Daoy (cell line): ENCODE measurements at places on chromosomes 4 and X. TPM values are rescaled to one million over a fixed set of nuclear protein-coding genes. Genes with fewer than 3 reads are reported as not detected.
A peak's percentile ranks its signal among the peaks of the same experiment; 100 is the strongest.

Gene ELF4
- 15.6 and 18.3 TPM in 2 replicates for total RNA-seq

DNA sequence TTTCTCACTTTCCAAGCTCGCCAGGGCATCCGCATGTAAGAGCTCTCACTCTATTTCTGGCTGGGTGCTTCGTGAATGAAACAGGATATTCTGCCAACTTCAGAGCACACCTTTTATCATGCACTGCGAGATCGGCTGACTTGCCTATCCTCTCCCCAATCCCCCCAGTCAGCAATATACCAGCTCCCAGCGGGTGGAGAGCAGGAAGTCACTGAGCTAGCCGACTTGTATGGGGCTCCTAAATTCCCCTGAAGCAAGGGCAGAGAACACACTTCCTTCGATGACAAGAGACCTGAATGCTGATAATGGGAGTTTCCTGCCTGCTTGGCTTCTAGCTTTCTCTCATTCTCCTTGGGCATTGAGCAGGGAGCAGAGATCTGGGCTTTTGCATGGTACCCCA, 33.8 kb upstream of the MAMLD1 start:
- no peak for DNase-seq

DNA sequence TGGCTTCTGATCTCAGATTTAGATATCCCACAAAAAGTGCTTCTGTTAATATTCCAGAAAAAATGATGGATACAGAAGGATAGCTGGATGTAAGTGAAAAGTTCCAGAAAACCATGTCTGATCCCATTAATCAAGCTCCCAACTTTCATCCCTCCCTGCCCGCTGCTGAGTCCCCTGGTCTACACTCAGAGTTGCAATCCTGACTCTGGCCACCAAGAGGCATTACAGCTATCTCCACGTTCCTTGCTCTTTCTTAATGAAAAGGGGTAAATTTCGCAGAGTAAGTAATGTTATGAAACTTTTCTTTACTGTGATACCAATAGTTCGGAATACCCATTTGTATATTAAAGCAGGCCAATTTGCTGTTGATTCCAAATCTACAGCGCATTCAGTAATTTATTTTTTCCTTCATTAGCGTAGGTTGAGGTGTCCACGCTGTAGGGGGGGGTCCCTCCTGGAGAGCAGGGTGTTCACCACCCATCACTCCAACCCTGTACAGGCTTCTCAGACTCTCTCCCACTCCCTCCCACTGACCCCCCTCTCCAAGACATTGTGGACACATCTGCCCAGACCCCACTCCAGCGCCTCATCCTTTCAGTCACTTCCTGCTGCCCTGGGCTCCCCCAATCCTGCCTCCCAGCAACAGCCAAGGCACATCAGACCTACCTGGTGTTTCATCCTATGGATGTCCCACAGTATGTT, 55.1 kb downstream of the RAB40A start:
- peak; percentile 41 for DNase-seq

- no peak for DNase-seq
Observed at GRCh38 chrX:76555816-76556215, 128.3 kb downstream of the MAGEE1 start.

- DNase-seq: no peak
Observed at GRCh38 chrX:132776486-132777210, 181.8 kb downstream of the HS6ST2 start.

- DNase-seq: no peak
Observed at GRCh38 chr4:4460759-4461158, 73.9 kb downstream of the NSG1 start.

- DNase-seq: no peak
Observed at GRCh38 chr4:186684889-186685309, 38.8 kb downstream of the FAT1 start.

GRCh38 chr4:53943345-53944085, 120.9 kb downstream of the CHIC2 start:
- peak; percentile 70 for DNase-seq

DNA sequence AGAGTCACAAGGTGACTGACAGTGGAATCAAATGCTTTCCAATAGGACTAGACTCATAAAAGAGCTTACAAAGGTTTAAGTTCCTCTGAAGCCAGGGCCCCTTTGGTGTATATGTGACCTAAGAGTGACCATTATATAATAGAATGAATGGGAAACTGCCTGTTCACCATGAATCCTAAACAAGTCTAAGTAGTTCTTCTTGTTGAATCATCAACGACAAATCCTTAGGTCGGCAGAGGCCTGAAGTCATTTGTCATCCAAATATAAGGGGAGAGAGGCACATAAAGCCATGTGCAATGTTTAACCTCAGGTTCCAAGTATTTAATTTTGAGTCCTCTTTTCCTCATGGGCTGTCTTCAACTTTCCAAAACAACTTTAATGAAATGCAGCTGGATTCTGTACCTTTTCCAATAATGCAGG, 122.4 kb downstream of the RASL11B start:
- DNase-seq: no peak

Gene ZNF630
- 1.3 and 1.6 TPM in 2 replicates for total RNA-seq

DNA sequence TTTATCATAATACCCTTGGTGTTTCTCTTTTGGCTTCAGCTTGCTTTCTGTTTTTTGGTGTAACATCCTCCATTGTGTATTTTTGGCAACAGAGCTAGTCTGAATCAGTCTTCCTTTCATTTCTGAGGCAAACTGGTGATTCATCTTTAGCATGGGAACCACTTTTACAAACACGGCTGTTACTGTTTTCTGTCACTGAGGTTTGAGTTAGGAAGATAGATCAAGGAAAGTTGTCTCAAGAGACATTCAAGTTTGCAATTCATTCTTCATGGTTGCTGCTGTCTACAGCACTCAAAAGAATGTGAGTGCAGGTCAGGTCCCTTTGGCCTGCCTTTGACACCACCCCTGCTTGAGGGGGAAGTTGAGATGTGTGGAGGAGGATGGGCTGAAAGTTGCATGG, 36.3 kb downstream of the IL21 start:
- DNase-seq: peak; percentile 37
